ENCODE measurements at places on chromosomes 16 and 17. TPM values are rescaled to one million over a fixed set of nuclear protein-coding genes. Genes with fewer than 3 reads are reported as not detected.

Gene NEUROD2
- total RNA-seq: not detected

Gene KRT32
- not detected for total RNA-seq

Gene PRSS8
- not detected for total RNA-seq

Gene DPEP3
- total RNA-seq: not detected

Gene PIK3R5
- not detected for total RNA-seq

Gene GRIN2C
- 1.3 TPM for total RNA-seq

Gene RUSF1
- total RNA-seq: 87.7 TPM

Gene CCL3
- total RNA-seq: not detected

Gene TUBB3
- 559 TPM for total RNA-seq

Measured in smooth muscle cell of trachea (primary cell).